ENCODE measurements at places on chromosomes 1 and 21.

GRCh38 chr1:79264975-79265818, 258.7 kb upstream of the ADGRL4 start:
- no peak for DNase-seq

DNA sequence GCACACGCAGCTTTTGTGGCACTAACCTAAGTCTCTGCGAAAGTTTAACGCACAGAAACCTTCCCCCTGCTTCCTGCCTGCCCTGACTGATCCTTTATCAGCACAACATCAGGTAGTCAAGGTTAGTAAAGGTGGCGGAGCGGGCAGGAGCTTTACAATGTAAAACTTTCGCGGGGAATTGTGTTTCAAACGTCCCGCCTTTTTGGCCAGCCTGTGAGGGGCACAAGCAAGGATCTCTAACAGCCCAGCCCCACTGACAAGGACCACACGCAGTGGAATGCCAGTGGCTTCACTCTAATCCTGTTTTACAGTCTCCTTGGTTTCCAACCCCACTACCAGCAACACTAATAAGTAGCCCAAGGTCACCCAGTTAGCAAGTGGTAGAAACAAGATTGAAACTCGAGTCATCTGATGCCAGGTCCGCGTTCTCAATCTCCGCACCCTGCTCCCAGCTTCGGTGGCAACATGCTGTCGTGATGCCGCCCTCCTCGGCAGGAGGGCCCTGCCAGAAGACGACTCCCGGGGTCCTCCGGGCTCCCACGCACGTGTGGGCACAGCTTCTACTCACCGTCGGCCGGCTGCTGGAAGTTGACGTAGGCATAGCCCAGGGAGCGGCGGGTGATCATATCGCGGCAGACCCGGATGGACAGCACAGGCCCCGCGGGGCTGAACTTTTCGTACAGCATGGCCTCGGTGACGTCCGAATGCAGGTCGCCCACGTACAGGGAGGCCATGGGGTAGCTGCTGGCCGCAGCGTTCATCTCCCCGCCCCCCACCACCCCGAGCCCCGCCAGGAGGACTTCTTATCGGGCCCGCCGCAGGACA, 1.2 kb downstream of the PABPC4 start:
- DNase-seq = no peak

DNA sequence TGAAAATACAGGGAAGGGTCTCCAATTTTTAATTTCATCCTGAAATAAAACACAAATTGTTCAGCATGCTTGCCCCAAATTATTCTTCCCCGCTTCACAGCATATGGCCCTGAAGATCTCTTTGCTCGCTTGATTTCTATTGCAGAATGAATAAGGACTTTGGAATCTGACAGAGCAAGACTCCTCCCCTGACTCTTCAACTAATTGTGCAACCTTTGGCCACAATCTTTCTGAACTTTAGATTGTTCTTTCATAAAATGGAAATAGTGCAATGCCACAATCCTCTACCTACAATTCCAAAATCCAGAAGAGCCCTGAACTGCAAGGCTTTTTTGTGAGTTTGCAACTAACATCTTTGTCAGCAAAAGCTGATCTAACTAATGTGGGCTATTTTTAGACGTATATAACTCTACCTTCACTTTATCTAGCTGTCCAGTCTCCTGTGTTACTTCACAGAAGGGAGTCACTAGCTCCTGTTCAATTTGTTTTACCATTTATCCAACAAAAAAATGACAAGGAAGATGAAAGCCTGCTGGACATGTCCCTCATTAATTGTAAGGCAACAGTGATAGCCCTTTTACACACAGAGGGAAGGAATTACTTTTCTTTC, 13.4 kb downstream of the RNASEL start:
- no peak for DNase-seq

DNA sequence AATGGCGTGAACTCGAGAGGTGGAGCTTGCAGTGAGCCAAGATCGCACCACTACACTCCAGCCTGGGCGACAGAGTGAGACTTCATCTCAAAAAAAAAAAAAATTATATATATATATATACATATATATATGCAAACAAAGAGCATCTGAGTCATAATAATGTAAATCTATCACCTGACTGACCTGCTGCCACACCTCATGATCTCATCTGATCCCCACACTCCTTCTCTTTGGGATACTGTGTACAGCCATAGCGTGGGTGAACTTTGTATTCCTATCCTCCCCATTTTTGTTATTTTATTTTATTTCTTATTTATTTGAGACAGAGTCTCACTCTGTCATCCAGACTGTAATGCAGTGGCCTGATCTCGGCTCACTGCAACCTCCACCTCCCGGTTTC, 2.6 kb upstream of the HDAC1 start:
- DNase-seq = no peak
